ENCODE measurements at places on chromosomes 1 and 21.

DNA sequence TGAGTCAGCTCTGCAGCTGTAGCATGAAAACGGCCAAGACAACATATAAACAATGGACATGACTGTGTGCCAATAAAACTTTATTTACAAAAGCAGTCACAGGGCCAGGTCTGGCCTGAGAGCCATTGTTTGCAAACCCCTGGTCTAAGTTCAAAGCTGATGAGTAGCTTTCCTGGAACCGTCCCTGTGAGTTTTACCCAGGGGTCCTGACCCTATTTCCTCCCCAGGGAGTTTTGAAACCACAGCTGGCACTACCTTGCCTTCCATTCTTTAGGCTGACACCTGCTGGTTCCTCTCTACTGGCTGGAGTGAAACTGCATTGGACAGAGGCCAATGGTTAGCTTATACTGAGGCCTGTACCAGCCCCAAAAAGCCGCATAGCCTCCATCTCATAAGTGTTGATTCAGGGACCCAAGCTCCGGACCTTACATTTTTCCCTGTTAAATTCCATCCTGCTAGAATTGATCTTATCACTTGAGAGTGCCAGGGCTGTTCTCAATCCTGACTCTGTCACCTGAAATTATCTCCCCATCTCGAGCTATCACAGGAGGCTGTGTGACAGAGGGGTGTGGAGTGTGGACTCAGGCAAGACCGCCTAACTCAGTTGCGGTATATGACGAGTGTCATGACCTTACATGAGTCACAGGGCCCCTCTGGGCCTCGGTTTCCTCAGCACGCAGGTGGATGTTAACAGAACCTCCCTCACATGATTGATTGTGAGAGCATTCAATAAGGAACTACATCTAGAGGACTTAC lies 343.6 kb downstream of the NPHP4 start:
- no peak for DNase-seq

- no peak for DNase-seq
Observed at GRCh38 chr21:45510466-45510955, 31.7 kb downstream of the SLC19A1 start.

- no peak for DNase-seq
Observed at GRCh38 chr1:64065571-64065970, 137.9 kb upstream of the UBE2U start.

- DNase-seq, result no peak
Observed at GRCh38 chr1:57586842-57587241, 163.0 kb upstream of the DAB1 start.

DNA sequence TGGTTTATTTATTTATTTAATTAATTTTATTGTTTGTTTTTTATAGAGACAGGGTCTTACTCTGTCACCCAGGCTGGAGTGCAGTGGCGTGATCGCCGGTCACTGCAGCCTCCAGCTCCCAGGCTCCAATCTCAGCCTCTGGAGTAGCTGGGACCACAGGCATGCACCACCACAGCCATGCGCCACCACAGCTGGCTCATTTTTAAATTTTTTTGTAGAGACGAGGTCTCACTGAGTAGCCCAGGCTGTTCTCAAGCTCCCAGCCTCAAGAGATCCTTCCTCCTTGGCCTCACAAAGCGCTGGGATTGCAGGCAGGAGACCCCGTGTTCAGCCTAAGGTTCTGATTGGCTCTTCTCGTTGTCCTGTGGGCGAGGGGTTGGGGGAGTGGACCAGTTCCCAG lies 22.1 kb downstream of the UMODL1 start:
- no peak for DNase-seq

DNA sequence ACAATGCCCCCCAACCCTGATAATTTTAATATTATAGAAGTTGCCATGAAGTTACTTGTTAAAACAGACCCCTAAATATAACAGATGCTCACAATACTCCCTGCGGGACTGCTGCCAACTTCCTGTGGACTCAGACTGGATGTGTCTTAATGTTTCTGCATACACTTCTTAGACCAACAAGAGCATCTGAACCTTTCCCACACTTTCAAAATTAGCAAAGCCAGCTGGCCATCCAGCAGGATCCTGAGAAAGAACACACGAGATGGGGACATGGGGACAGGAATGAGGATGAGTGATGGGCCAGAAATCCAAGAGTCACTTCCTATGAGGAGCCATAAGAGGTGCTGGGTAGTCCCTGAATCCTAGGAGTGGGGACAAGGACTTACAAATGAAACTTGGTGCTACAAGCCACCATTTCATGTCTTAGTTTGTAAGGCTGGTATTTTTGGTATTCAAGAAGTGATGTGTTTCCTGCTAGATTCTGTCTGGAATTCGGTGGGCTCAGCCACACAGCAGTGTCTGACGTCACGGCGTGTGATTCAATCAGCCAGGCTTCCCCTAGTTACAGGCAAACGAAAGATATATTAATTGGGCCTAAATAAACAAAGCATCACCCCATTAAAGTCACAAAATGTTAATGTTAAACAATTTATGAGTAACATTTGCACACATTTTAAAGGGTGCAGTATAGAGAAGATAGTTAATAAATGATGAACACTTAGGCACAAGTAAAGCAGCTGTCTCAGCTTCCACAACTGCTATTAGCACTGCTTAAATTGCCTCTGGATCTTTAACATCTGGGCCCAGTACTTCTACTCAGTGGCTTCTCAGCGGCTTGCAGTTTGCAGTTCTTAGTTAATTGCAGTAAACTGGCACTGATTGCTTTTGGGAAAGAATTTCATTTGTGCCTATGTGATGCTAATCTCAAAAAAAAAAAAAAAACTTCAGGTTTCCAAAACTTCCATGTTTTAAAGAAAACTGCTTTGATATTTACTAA lies 41.2 kb upstream of the RGS8 start:
- DNase-seq, result no peak

DNA sequence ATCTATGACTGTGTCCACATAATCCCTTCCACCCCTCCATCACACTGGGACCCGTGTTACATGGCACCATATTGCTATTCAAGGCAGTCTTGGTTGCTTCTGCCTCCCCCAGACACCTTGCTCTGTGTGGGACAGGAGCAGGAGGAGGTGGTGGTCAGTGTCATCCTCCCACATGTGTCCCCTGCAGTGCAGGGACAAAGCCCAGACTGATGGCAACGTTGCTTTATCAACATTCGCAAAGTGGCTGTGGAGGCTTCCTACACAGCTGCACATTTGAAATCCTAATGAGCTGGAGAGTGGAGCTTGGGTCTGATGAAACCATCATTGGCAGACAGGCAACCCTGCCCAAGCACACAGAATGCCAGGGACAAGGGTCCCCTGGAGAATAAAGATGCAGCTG lies 26.2 kb downstream of the TRIM67 start:
- DNase-seq, result no peak

- no peak for DNase-seq
Observed at GRCh38 chr21:30305136-30305535, 15.0 kb downstream of the KRTAP26-1 start.

DNA sequence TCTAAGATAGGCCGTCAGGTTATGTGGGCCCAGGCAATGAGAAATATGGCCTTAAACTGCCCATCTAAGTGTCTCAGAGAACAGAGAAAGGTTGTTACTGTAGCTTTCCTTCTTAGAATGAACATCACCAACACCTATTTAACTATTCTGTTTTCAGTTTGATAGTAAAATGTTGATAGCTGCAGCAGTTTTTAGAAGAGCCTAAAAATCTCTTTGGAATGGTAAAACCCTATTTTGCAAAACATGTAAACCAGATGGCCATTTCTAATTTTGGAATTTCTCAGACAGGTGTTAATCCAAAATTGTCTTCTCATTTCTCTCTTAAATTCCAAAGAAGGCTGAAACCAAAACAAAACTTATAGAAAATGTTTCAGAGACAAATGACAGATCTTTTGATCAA lies 57.5 kb downstream of the DIPK1A start:
- no peak for DNase-seq

- DNase-seq, result peak; percentile 50
Observed at GRCh38 chr1:31831397-31832378, 15.9 kb upstream of the SPOCD1 start.

GRCh38 chr1:92583821-92584760 lies 97.4 kb upstream of the GFI1 start:
- no peak for DNase-seq

GRCh38 chr1:218459450-218459849 lies 114.3 kb downstream of the TGFB2 start:
- DNase-seq, result no peak

DNA sequence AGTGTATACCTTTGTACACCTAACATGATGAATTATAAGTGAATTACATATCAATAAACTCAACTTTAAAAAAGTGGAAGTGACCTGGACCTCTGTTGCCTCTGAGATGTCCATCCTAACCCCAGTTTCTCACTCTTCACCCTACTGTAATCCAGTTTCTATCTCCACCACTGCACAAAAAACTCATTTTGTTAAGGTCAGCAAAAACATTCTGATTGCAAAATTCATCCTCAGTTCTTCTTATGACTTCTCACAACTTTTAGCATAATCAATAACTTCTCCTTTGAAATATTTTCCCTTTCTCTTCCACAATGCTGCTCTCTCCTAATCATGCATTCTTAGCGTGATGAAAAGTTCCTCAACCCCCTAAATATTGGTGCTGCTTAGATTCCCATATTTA lies 129.8 kb downstream of the CRB1 start:
- DNase-seq, result no peak

GRCh38 chr1:231130544-231130943 lies 31.3 kb upstream of the TRIM67 start:
- DNase-seq, result no peak

DNA sequence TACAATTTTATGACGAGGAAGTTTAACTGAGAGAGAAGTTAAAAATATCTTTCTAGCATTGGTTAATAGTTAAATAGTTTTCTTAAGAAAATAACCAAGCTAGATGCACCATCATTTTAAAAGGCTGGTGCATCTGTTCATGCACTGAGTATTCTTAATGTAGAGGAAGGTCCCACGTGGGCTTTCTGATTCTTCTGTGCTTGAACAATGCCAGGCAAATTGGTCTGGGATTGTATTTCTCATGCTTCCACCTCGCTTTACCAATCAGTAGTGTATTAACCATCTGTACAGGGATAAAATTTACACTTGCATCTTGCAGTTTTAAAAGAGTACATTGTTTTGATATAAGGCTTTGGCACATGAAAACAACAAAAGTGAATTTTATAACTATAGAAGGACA lies 47.4 kb upstream of the MTF2 start:
- no peak for DNase-seq

DNA sequence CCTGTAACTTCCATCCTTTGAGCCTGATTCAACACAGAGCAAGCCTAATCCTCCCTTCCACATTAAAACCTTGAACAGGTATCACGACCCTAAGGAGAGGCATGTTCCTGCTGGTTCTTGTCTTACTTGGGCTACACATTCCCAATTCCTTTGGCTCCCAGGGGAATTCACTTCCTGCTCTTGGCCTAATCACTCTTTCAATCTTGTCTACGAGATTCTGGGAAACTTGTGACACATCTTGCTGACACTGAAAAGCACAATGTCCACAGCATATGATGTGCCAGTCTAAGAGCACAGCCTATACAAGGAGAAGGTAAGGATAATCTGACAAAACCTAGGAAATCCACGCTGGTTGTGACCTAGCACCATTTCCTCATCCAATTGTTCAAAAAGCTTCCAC lies 163.9 kb downstream of the GABPA start:
- DNase-seq, result no peak

DNA sequence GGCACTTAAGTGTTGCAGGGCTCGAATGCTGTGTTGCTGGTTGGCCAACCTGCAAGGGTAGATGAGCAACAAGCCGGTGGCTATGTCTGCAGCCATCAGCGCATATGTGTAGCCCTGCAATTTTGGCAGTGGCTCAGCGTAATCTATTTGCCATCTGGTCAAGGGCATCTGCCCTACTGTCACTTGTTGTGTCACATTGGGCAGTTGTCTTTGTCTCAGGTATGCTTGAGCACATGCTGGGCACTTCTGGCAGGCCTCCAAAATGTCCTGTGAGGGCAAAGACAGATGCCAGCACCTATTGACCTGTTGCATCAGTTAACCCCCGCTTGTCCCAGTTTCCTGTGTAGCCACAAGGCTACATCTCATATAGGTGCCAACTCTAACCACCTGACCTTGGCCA lies 111.8 kb downstream of the GDAP2 start:
- no peak for DNase-seq

DNA sequence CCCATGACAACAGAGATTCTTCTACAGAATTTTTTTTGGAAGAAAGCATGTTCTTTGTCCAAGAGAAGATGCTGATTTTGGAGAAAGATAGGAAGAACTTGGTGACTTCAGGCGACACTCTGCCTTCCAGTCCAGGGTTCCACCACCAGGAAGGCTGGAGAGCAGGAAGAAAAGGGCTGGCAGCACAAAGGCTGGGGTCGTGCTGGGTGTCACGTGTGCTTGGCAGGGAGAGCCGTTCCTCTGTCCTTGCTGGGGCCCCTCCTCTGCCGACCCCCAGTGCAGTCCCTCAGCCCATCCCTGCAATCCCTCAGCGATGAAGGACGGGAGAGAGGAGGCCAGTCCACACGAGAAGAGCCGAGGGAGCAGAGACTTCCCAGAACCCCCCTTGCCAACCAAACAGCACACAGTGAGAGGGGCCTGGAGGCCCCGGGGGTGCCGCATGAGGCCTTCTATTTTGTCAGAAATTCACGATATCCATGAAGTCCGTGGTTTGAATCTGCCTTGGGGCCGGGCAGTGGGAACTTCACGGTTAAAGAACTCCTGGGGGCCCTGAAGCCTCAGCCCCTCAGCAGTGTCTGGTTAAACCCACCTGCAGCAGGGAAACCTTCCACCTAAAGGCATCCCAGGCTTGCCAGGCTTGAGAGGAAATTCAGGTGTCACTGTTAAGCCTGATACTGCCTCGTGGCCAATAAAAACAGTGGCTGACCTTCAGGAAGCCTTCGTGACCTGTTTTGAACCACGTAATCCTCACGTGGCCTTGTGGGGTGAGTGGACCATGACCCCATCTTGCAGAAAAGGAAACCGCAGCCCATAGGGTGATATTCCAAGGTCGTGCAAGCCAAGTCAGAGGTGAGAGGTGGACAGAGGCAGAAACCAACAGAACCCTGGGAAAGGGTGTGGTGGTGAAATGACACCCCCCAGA lies 3.4 kb downstream of the KRTAP10-12 start:
- no peak for DNase-seq

DNA sequence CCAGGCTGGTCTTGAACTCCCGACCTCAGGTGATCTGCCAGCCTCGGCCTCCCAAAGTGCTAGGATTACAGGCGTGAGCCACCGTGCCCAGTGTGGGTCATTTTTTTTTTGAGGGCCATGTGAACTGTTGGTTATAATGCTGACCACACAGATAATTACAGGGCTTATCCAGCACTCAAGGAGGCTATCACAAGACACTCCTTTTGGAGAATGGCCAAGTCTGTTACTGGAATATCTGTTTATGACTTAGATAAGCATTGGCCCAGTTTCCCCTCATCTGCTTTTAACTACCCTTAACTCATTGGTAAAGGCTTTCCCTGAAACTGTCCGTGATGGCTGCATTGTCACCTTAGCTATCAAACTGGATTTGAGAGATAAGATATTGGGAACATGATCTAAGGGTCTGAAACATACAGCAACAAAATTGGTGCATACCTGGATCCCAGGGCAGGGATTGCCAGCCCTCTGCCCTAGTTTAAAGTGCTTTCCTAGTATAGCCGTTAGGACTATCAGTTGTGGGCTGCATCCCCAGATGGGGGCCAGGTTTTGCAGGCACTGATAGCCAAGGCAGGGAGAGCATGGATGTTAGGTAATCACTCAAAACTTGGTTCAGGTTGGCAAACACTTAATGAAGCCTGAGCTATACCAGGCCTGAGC lies 15.6 kb downstream of the SZT2 start:
- no peak for DNase-seq

- peak; percentile 32 for DNase-seq
Observed at GRCh38 chr1:91608876-91609275, 108.2 kb downstream of the CDC7 start.

Measured in GM04504 (cell line).